ENCODE measurements at places on chromosomes 6 and 20. TPM values are rescaled to one million over a fixed set of nuclear protein-coding genes. Genes with fewer than 3 reads are reported as not detected.

- DNase-seq: no peak
Observed at GRCh38 chr20:61314326-61315010, 62.4 kb downstream of the CDH4 start.

DNA sequence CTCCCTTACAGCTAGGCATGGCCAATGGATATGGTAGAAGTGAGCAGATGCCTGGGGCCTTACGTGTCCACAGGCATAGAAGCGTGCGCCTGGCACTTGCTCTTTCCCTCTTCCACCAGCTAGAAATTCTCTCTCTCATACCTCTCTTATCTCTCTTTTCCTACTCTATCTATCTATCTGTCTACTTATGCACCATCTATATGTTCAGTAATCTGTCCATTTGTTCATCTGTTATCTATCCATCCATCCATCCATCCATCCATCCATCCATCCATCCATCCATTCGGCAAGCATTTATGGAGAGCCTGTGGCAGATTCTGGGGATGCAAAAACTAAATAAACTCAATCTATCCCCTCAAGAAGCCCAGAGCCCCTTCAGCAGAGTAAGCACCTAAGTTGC is 70.2 kb downstream of the KCNB1 start:
- no peak for DNase-seq

DNA sequence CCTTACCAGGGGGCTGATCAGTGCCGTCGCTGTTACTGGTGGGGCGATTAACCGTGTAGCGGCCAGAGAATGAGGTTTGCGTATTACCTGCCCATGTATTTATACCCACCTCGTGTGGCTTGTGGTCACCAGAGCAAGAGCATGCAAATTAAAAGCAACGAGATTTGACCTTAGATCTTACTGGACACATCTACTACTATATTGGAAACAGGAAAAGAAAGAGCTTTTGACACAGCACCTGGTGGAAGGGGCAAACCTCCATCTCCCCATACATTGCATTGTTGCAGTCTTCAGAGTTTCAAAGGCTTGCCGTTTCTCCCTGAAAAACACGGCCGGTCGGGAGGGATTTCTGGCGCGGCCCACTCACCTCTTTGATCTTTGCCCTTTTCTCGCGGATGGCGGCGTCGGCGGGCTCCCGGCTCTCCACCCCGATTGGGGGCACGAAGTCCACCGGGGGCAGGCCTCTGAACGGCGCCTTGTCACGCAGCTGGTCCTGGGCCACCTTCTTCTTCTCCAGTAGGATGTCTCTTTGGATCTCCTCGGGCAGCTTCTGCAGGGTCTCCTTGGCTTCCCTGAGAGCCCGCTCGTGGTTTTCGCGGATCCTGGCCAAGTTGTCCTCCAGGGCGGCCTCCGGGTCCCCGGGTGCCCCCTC is 1.3 kb downstream of the MAN1A1 start:
- no peak for DNase-seq

Gene VGLL2
- 0.02 TPM for polyA plus RNA-seq
